ENCODE measurements at places on chromosomes 7 and 10.

DNA sequence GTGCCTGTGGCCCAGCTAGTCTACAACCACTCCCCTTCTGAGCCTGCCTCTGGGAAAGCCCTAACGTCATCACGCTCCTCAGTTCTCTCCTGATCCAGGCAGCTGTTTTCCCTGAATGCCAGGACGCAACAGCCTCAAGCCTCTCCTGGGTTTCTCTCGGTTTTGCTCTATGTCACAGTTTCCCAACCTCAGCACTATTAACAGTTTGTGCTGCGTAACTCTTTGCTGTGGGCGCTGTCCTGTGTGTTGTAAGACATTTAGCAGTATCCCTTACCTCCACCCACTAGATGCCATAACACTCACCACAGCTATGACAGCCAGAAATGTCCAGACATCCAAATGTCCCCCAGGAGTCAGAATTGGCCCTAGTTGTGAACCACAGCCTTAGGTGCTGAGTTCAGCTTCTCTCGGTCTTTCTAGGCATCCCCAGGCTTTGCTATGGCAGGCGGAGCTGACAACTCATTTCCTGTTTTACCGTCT is 226.3 kb upstream of the NPVF start:
- peak; percentile 3 for DNase-seq

DNA sequence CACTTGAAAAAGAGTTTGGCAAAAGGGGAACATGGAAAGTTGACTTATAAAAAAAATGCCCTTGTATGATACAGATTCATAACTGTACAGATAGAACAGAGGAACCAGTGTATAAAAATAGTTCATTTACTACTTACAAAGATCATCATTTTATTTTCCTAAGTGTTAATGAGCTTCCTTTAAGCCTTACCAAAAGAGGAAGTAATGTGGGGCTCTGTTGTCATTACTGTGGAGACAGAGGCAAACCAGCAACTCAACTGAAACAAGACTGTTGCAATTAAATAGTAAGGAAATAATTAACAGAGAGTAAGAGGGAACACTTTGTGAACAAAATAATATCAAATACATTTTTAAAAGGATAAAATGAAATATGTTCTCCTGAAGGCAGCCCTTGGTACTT is 526.2 kb upstream of the ADARB2 start:
- DNase-seq: no peak

GRCh38 chr10:120424198-120424464 is 32.9 kb upstream of the PLPP4 start:
- DNase-seq: no peak

DNA sequence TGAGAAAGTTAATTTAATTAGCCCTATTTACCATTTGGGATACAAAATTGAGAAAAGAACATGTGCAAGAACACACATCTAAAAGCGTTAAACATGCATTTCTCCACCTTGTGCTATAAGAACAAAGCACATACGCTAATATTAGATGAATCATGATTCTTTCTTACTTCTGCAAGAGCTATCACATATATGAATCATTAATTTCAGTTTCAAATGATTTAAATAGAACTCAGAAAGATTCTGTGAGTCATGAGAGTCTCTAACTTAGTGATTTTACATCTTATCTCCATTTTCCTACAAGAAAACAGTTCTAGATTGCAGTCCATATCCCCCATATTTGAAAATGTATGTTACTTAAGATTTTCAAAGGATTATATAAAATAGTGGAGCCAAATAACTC is 173.9 kb downstream of the RNLS start:
- no peak for DNase-seq

DNA sequence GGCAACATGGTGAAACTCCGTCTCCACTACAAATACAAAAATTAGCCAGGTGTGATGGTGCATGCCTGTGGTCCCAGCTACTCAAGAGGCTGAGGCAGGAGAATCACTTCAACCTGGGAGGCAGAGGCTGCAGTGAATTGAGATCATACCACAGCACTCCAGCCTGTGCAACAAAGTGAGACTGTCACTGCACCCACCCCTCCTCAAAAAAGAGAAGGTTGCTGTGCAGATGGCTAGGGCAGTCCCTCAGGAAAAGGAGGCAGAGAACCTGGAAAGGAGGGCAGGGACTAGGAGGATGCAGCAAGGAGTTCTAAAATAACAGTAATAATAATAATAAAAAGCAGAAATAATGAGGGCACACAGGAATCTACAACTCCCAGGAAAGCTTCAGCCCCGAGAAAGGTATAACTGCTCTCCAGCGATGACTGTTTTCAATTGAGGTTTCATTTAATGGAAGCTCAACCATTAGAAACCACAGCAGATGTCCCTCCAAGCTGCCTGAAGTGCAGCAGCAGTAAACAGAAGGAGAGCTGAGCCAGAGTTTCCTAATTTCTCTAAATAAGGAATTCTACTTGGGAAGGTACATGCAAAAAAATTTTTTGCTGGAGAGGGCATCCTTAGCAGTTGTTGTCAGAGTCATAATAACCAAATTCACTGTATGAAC is 326.5 kb downstream of the GATA3 start:
- no peak for DNase-seq

GRCh38 chr10:32070645-32071044 is 14.4 kb upstream of the KIF5B start:
- no peak for DNase-seq

GRCh38 chr10:43393606-43394360 is 15.2 kb downstream of the HNRNPF start:
- no peak for DNase-seq

GRCh38 chr10:124087672-124088634 is 5.4 kb downstream of the CHST15 start:
- peak; percentile 52 for DNase-seq

GRCh38 chr7:71016401-71016800 is 115.5 kb upstream of the GALNT17 start:
- no peak for DNase-seq

Data from thyroid gland (tissue), 4 donors.